ENCODE measurements at places on chromosomes 4 and X.

- no peak for DNase-seq
These were observed 15.4 kb downstream of the LRP2BP start for GRCh38 chr4:185380320-185380719.

GRCh38 chr4:125796138-125796537 is 481.4 kb downstream of the FAT4 start:
- DNase-seq, result no peak

DNA sequence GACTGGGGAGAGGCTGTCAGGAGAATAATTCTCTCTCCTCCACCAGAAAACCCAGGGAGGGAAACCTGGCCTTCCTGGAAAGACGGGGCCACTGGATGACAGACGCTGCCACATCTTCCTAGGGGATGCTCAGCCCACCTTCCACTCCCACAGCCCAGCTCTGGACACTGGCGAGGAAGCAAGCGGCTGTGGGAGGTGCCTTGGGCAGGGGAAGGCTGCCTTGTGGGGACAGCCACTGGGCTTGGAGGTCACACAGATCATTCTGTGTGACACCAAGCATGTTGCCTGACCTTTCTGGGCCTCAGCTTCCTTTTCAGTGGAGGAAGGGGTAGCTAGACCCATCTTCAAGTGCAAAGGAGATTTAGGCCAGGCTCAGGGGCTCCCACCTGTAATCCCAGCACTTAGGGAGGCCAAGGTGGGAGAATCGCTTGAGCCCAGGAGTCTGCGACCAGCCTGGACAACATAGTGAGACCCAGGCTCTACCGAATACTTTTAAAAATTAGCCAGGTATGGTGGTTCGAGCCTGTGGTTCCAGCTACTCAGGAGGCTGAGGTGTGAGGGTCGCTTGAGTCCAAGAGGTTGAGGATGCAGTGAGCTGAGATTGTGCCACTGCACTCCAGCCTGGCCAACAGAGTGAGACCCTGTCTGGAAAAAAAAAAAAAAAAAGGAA is 9.8 kb upstream of the MSX1 start:
- no peak for DNase-seq

- no peak for DNase-seq
These were observed 313.8 kb upstream of the GATB start for GRCh38 chr4:152074573-152074972.

GRCh38 chrX:121546317-121546716 is 498.9 kb downstream of the GLUD2 start:
- no peak for DNase-seq

DNA sequence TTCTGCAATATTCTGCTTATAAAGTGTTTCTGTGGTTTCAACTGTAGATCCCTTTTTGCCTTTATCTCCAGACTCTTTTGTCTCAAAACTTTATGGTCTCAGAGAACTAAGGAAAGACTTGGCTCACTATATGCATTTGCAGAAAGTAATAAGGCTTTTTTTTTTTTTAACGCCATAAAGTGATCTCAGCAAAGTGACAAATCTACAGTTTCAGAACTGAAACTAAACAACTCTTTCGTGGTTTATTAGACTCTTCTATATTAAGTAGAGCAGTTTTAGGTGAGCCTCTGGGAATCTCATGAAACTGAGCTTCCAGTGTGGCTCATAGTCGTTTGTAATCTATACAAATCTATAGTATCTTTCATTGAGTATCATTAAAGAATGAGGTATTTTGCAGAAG is 15.3 kb downstream of the ATP7A start:
- DNase-seq, result no peak

GRCh38 chr4:156390599-156391324 is 437.1 kb upstream of the CTSO start:
- DNase-seq, result no peak

DNA sequence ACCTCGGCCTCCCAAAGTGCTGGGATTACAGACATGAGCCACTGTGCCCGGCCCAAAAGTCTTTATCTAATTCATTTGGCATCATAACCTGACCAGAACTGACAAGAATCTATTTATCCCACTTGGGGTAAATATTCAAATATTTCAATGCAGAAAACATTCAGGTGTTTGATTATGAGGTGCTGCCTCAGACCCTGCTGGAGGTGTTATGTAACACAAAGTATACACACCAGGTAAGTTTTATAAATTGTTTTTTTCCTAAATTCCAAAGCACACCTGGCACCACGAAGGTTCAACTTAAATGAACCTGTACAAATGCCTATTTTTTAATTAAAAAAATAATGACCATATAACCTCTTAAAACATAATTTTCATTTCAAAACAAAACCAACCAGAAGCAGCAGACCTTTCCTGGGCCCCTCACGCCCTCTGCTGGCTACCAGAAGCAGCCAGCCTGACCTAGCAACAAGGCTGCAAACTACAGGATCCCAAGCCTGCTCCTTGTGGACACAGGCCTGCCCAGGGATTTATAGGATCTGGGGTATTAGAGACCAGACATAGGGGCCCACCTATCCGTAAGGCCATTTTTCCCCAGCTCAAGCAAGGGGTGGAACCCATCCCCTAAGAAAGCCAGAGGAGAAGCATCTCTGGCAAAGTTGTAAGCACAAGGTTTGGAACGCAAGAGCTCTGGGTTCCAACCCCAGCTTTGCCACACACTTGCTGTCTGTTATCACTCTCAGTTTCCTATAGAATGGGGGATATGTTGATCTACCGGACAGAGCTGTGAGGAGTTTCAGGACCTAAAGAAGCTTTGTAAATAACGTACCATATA is 11.7 kb downstream of the OTUD5 start:
- peak; percentile 58 for DNase-seq

GRCh38 chrX:153708415-153708814 is 15.8 kb downstream of the BCAP31 start:
- DNase-seq, result peak; percentile 57

DNA sequence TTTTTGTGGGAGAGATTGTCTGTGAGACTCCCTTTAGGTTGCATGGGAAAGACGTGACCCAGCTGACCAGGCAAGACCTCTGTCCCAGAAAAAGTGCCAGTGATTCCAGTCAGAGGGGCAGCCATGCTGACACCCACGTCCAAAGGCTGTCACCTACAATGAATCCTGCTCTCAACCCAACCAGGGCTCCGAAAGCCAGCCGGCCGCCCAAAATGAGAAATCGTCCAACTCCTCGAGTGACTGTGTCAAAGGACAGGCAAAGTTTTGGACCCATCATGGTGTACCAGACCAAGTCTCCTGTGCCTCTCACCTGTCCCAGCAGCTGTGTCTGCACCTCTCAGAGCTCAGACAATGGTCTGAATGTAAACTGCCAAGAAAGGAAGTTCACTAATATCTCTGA is 5.5 kb downstream of the SLITRK2 start:
- no peak for DNase-seq

- no peak for DNase-seq
These were observed 8.0 kb downstream of the GASK1B start for GRCh38 chr4:158164768-158165213.

- DNase-seq, result no peak
These were observed at the start of gene POF1B for GRCh38 chrX:85379174-85379907. TSS of gene POF1B (minus strand) at chrX:85379665. CDS start at chrX:85379454, 211 bp downstream.

DNA sequence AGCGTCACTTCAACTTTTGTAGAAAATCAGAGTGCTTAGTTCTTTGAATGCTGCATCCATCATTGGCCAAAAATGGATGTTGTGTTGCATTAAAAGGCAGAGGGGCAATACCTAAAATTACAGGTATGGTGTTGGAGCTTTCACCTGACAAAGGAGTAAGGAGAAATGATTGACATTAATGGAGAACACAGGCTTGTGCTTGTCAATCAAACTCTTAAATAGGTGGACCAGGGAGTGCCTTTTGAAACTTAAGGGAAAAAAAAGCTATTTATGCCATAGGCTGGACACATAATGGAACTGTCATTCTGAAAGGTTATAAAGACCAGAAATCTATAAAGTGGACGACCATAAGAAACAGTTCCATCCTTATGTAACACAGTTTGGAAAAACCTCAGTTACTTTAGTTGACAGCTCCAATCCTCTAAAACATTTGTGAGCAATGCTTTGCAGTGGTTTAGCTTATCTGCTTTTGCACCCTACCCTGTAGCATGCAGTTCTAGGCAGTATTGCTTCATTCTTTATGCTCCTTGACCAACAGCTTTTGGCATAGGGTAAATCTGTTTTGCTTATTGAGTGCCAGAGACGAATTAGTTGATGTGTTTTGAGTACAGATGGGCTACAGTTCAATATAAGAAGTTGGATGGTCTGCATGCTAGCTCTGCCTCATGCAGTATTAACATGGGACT is 2.4 kb downstream of the HADH start:
- no peak for DNase-seq

DNA sequence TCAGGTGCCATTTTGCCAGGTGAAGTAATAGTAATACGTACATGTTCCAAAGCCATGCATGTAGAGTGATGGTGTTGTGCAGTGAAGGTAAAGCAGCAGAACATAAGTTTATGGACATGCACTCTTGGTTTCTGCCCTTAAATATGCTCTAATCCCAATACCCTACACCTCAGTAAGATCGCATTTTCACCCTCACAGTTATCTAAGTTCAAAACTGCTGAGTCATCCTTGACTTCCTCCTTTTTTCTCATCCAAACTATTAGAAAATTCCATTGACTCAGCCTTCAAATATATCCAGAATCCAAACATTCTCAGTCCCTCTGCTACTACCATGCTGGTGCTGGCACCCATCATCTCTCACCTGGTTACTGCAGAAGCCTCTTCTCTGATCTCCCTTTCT is 652.9 kb upstream of the IGFBP7 start:
- DNase-seq, result no peak

- DNase-seq, result peak; percentile 22
These were observed 29.4 kb upstream of the OPHN1 start for GRCh38 chrX:68462653-68463052.

DNA sequence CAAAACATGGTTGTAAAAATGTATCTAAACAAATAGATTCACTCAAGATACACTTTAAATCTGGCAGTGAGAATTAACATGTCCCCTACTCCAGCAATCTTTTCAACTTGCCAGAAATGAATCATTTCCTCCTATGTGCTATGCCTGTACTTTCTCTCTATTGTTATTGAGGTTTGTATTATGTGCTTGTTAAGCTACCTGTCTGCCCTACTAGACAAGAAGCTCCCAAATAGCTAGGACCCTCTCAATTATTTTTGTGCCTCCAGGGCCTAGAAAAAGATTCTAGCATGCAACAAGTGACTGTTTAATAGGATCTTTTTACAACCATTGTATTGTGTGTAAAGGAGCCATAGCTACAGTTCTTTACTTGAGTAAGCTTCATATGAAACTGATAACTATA is 3.5 kb upstream of the SAP30 start:
- no peak for DNase-seq

- DNase-seq, result no peak
These were observed 46.7 kb downstream of the IGFBP7 start for GRCh38 chr4:57063518-57063917.

DNA sequence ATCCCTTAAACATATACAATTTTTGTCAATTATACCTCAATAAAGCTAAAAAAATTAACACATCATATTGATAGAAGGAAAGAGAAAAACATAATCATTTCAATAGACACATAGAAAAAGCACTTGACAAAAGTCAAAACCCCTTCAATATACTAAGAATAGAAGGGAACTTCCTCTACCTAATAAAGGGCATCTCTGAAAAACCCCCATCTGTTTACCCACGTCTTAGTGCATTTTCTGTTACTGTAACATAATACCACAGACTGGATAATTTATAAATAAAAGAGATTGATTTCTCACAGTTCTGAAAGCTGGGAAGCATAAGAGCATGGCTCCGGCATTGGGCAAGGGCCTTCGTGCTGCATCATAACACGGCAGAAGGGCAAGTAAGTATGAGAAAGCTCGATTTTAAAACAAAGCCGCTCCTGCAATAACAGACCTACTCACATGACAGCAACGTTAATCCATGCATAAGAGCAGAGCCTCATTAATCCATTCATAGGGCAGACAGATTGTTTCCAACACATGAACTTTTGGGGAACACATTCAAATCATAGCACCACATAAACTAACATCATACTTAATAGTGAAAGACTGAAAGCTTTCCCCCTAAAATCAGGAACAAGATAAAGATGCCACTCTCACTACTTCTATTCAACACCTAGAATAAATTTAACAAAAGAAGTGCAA is 15.7 kb downstream of the STEEP1 start:
- no peak for DNase-seq
